ENCODE measurements at places on chromosomes 7 and 10. TPM values are rescaled to one million over a fixed set of nuclear protein-coding genes. Genes with fewer than 3 reads are reported as not detected.

- no peaks in the 10 kb centered on the region for H3K4me1 ChIP-seq
- DNase-seq: no peak
- no peaks in the 10 kb centered on the region for H3K36me3 ChIP-seq
- H3K27me3 ChIP-seq: no peaks in the 10 kb centered on the region
- H3K4me3 ChIP-seq: no peak overlapping the region
These were observed 56.5 kb upstream of the WIPF3 start for GRCh38 chr7:29749701-29750321.

DNA sequence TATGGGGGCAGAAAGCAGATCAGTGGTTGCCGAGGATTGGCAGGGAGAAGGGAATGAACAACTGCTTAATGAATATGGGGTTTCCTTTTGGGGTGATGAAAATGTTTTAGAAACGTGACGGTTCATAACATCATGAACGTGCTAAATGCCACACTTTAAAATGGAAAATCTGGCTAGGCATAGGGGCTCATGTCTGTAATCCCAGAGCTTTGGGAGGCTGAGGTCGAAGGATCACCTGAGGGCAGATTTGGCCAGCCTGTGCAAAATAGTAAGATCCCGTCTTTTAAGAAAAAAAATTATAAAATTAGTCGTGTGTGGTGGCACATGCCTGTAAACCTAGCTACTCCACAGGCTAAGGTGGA lies 3.1 kb downstream of the FAM3C start:
- H3K4me3 ChIP-seq: no peak overlapping the region
- no peak overlapping the region for H3K27ac ChIP-seq
- no peaks in the 10 kb centered on the region for H3K36me3 ChIP-seq
- peaks cover 24% of the 10 kb centered on the region for H3K4me1 ChIP-seq
- no peaks in the 10 kb centered on the region for H3K27me3 ChIP-seq

GRCh38 chr7:85039196-85039923 lies 147.5 kb downstream of the SEMA3D start:
- no peaks in the 10 kb centered on the region for H3K4me1 ChIP-seq
- no peak overlapping the region for H3K27ac ChIP-seq
- H3K36me3 ChIP-seq: no peaks in the 10 kb centered on the region
- DNase-seq: no peak
- no peak overlapping the region for H3K4me3 ChIP-seq
- H3K27me3 ChIP-seq: no peaks in the 10 kb centered on the region

DNA sequence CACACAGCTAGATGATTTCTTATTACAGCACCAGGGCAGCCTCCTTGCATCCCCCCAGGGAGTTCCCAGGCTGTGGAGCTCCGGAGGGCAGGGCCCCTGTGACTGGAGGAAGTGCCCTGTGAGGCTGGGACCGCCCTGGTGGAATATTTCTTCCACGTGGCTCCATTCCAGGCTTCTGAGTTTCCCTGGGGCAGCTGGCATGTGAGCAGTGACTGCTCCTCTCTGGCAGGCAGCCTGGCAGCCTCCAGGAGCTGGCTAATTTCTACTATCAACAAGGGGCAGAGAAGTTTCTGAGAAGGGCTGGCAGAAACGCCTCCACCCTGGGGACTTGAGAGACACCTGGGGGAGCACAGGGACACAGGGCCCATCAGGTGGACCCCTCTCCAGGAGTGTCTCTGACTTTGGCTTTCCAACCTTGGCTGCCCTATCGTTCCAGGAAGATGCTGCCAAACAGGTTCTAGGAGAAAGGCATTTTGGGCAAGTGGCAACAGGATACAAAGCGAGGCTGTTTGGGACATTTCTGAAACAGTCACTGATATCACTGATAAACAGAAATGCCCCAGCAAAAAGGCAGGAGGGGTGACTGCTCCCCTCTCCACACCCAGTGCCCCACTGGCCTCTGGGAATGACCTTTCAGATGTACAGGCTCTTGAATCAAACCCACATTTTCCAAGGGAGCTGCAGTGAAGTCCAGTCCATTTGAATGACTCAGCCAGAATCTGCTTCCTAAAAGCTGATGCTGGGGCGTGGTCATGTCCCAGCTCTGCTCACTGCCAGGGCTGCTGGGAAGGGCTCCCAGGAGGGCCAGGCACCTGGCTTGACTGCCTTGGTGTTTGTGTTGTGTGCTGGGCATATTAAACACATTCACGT lies 16.1 kb downstream of the MYOF start:
- peaks cover 2% of the 10 kb centered on the region for H3K36me3 ChIP-seq
- no peak overlapping the region for H3K4me3 ChIP-seq
- H3K4me1 ChIP-seq: peaks cover 74% of the 10 kb centered on the region
- peak; percentile 73 for DNase-seq
- H3K27ac ChIP-seq: peak overlapping the region; percentile 97

DNA sequence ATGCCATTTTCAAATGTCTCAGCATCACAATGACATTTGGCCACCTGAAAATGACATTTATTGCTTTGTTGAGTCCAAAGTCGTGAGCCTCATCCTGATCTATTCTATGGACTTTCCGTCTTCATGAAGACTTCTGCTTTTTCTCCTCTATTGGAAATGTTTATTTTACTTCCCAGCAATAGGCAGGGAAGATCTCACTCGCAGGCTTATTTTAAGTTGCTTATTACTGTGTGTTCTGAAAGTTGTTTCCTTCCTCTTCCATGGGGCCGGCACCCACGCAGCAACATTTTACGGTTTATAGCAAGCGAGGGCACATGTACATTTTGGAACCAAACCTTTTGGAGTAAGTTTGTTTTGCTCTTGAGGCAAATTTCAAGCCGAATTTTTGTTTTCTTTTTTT lies 221.0 kb upstream of the KLF6 start:
- H3K27me3 ChIP-seq: no peaks in the 10 kb centered on the region
- H3K4me1 ChIP-seq: 0 out of 2 replicates have a peak, but pooled peaks cover 3% of the 10 kb centered on the region
- H3K36me3 ChIP-seq: no peaks in the 10 kb centered on the region
- H3K27ac ChIP-seq: no peak overlapping the region
- no peak for DNase-seq
- no peak overlapping the region for H3K4me3 ChIP-seq

DNA sequence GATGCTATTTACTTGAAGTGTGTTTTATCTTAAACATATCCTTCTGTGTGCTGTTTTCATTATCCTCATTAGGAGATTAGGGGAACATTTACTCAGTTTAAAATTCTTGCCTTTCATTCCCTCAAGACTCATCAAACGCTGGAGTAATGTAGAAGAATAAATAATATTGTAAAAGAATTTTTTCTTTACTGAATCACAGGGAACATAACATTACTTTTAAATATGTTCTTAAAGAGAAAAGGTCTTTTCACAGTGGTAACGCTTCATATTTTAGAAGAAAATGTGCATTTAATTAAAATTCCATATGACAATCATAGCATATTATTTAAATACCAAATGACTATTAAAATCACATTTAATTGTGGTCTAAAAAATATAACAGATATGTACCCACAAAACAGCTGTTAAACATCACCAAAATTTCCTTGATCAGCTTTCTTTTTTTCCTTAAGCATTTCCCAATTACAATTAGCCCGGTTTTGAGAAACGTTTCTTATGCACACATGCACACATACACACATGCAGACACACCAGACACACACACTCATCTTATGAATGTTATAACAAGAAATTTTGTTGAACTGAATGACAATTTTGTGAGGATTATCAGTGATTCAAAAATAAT lies 102.0 kb upstream of the GLI3 start:
- no peaks in the 10 kb centered on the region for H3K4me1 ChIP-seq
- no peak for DNase-seq
- H3K4me3 ChIP-seq: no peak overlapping the region
- no peak overlapping the region for H3K27ac ChIP-seq
- no peaks in the 10 kb centered on the region for H3K27me3 ChIP-seq
- no peaks in the 10 kb centered on the region for H3K36me3 ChIP-seq

DNA sequence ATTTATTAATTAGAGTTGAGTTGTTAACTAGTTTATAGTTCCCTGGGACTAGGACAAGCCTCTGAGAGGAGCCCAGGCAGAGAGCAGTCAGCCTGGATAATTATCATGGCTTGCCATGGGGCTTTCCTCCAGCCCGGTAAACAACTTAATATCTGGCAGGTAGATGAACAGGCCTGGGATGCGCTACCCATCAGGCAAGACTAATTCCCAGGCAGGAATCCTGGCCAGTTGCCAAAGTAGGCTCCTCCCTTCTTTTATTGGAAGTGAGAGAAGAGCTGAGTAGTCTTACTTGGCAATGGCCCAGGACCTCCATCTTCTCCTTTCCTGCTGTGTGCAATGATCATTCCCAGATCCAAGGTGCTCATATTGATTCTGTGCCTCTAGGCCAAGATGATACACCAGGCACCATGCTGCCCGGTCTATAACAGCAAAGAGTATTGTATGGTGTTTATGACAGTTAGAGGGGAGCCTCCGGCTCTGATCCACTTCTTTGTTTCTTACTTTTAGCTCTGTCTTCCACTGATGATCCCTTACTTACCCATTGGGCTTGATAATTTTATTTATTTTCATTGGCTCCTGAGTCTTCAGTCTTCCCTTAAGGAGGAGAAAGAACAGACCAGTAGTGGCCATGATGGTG lies 408.7 kb downstream of the REEP3 start:
- no peak for DNase-seq
- no peaks in the 10 kb centered on the region for H3K4me1 ChIP-seq
- no peak overlapping the region for H3K27ac ChIP-seq

DNA sequence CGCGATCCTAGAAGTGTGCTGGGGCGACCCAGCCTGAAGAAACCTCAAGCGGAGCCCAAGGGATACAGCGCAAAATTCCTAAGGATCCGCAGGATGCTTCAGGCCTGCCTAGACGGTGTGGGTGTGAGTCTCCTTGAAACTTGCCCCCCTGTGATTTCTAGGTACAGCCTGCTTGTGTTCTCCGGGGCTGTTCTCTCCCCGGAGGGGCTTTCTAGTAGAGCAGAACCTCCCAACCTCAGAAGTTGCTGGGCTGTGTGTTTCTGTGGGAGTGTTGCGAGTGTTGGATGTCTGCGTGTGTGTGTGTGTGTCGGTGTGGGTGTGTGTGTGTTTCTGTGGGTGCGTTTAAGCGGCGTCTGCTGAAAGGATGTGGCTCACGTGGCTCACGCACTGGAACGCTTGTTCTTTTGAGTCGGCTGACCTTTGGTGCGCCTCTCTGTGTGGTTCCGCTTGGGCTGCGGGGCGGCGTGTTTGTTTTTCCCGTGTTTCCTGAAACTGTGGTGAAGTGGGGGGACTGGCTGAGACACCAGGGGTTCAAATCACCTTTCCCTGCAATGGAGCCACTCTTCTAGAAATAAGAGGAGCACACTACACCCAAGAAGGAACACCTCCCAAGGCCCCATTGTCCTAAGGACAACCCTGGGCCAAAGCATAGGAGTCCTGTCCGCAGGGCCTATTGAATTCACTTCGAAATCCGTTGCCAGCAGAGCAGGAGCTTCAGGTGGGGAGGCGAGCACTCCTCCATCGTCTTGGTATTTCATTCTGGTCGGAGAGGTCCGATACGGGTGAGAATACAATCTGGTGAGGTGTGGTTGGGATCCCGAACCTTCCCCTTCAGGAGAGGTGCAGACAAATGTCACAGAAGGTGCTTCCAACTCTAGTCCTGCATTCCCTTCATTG lies 25.1 kb upstream of the ZNF273 start:
- H3K27ac ChIP-seq: no peak overlapping the region
- H3K4me3 ChIP-seq: no peak overlapping the region
- no peaks in the 10 kb centered on the region for H3K36me3 ChIP-seq
- no peaks in the 10 kb centered on the region for H3K27me3 ChIP-seq
- no peak for DNase-seq
- no peaks in the 10 kb centered on the region for H3K4me1 ChIP-seq

DNA sequence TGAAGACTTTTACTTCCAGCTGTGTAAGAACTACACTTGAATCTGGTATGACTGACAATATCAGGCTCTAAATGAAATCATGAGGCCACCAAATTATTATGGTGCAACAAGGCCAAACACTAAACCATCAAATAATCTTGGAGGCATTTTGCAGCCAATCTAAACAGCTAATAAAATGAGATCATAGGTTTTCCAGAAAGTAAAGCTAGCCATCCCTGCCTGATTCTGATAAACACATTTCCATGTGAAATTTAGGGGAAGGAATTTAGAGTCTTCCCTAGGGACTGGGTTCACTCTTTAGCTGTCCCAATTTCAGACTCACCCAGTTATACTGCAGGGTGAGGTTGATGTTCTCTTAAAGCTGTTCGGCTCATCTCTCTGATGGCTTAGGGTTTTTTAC lies 190.3 kb upstream of the TMEM196 start:
- H3K4me1 ChIP-seq: peaks cover 13% of the 10 kb centered on the region
- no peak overlapping the region for H3K27ac ChIP-seq
- H3K36me3 ChIP-seq: no peaks in the 10 kb centered on the region
- DNase-seq: no peak
- no peaks in the 10 kb centered on the region for H3K27me3 ChIP-seq

DNA sequence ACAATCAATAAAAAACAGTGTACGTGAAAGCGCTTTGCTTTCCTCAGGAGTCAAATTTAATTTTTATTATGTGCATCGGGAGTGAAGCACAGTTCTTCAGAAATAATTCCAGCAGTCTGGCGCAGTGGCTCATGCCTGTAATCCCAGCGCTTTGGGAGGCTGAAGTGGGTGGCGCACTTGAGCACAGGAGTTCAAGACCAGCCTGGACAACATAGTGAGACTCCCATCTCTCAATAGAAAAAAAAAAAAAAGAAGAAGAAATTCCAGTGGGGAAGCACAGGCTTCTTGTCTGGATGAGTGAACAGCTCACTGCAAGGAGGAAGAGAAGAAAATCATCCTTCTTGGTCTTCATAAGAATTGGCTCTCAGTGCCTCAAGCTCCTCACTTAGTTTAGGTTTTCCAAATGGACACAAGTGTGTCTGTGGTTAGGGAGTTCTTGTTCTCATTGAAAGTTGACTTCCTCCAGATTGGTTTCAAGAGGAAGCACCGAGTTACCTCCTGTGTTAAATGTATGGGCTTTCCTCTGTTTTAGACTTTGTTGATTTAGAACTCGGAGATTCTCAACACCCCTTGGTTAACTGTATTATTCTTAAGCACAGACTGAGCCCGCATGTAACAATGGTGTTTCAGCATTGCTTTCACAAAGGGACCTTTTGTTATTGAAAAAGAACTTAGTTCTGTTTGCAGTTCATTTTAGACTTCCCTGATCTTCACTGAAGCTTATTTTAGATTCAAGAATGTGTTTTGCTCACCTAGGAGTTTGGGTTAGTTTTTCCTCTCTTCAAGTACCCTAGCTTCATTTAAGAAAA lies 28.0 kb downstream of the LMTK2 start:
- no peaks in the 10 kb centered on the region for H3K27me3 ChIP-seq
- peaks cover 40% of the 10 kb centered on the region for H3K4me1 ChIP-seq
- no peak overlapping the region for H3K27ac ChIP-seq
- peaks cover 1% of the 10 kb centered on the region for H3K36me3 ChIP-seq
- DNase-seq: no peak

DNA sequence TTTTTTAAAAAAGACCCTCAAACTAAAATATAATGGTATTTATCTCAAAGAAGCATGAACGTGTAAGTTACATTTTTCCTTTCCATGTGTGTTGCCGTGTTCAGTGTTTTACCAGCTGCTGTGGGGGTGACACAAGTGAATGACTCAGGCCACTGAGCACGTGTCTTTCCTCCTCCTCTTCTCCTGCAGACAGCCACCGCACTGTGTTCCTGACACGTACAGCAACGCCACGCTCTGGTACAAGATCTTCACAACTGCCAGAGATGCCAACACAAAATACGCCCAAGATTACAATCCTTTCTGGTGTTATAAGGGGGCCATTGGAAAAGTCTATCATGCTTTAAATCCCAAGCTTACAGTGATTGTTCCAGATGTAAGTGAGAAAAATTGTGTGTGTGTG lies 29.7 kb downstream of the TMEM248 start:
- peaks cover 3% of the 10 kb centered on the region for H3K36me3 ChIP-seq
- peaks cover 25% of the 10 kb centered on the region for H3K4me1 ChIP-seq
- H3K27me3 ChIP-seq: no peaks in the 10 kb centered on the region
- no peak overlapping the region for H3K4me3 ChIP-seq
- no peak overlapping the region for H3K27ac ChIP-seq

Gene LIPM
- total RNA-seq: not detected

Gene YWHAG
- total RNA-seq: 141 TPM

Gene FAM25G
- not detected for total RNA-seq

Gene OPN1SW
- not detected for total RNA-seq

Gene THAP5
- 18.3 TPM for total RNA-seq

Gene IKZF1
- not detected for total RNA-seq

Gene KIFBP
- 57.6 TPM for total RNA-seq

Gene CPA1
- total RNA-seq: not detected

Data from Caco-2 (cell line).